ENCODE measurements at places on chromosomes 1 and 21. TPM values are rescaled to one million over a fixed set of nuclear protein-coding genes. Genes with fewer than 3 reads are reported as not detected.
A peak's percentile ranks its signal among the peaks of the same experiment; 100 is the strongest.

DNA sequence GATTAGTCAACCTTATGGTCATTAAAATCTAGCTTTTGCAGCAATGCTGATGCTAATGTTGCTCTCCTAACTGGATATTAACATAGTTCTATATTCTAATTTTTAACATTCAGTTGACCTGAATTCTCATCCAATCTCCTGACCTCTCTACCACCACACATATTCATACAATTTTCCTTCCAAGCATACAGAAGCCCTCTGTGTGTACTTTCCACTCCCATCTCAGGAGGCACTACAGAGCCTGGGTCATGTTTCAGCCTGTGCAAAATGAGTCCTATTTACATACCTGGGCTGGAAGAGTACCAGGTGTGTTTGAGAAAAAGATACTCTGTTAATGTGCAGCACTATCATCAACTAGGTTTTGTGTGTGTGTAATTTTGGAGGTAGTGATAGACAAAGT lies 486.3 kb downstream of the NEGR1 start:
- no peak for DNase-seq

GRCh38 chr1:240602189-240602588 lies 9.8 kb downstream of the GREM2 start:
- DNase-seq, result no peak

Gene ARMH1
- not detected for total RNA-seq

Gene FTCD
- total RNA-seq, result 1.0 TPM

DNA sequence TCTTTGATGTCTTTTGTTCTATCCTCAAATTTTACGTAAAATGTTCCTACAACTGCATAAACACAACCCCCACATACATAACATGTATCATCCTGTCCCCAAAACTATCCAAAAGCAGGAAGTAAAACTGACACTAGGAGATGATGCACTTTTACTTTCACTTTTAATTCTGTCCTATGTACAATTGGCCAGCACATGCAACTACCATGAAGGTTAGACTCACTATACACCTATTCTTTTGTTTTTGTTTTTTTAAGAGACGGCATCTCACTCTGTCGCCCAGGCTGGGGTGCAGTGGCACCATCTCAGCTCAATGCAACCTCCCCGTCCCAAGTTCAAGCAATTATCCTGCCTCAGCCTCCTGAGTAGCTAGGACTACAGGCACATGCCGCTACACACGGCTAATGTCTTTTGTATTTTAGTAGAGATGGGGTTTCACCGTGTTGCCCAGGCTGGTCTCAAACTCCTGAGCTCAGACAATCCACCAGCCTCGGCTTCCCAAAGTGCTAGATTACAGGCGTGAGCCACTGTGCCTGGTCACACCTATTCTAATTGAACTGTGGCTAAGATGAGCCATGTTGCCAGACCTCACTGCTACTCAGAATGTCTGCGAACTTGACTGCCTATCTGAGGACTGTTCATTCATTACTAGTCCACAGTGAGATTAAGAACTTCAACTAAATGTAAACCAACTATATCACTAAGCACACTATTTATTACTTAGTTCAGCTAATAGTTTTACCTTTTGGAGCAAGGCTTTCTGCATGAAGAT lies 48.0 kb downstream of the TOR3A start:
- DNase-seq, result no peak

- DNase-seq, result no peak
These were observed 105.3 kb upstream of the CLDN14 start for GRCh38 chr21:36584980-36585940.

DNA sequence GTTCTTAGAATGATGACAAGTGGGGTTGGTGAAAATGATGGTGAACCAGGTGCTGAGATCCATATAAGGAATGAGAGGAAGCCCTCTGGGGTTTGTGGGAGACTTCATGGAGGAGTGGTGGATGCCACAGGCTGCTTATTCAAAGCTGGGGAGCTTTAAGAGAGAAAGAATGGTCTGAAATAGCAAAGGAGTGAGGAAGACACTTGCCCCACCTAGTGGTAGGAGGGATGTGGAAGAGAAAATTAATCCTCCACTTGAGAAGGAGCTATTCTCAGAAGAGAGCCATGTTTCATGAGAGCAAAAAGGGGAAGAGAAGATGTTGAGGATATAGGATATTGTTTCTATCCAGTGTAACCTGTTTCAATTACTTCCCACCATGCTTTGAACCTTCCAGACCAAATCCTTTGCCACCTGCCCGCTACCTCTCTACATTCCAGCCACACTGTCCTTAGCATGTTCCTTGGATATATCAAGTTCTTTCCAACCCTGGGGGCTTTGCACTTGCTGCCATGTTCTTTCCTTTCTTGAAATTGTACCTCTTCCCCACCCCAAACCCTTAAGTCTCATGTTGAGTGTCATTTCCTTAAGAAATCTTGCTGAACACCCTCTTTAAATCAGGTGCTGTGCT lies 19.6 kb upstream of the ZNF648 start:
- DNase-seq, result peak; percentile 19

DNA sequence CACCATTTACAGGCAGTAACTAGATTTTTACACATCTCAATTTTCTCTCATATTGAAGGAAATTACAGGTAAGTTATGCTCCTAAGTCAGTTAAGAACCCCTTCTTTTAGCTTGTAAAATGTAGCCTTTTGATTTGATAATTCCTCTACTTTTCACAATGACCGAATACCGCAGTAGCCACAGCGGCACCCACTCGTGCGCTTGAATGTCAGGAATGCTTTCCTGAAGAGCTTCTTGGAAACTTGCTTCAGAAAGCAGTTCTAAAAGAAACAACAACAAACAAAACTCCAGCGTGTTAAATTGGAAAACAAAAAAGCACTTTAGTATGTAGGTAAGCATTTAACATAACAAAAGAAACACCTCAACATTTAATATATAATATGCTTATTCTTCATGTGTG lies 9.9 kb upstream of the DNTTIP2 start:
- no peak for DNase-seq

DNA sequence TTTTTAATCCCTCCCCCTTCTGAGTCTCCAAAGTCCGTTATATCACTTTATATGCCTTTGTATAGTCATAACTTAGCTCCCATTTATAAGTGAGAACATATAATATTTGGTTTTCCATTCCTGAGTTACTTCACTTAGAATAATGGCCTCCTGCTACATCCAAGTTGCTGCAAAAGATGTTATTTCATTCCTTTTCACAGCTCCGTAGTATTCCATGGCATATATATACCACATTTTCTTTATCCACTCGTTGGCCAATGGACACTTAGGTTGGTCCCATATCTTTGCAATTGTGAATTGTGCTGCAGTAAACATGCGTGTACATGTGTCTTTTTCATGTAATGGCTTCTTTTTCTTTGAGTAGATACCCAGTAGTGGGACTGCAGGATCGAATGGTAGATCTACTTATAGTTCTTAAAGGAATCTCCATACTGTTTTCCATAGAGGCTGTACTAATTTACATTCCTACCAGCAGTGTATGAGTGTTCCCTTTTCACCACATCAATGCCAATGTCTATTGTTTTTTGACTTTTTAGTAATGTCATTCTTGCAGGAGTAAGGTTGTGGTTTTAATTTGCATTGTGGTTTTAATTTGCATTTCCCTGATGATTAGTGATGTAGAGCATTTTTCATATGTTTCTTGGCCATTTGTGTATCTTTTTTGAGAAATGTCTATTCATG lies 12.3 kb downstream of the MAN1C1 start:
- DNase-seq, result no peak

Gene ZMYND12
- 1.9 TPM for total RNA-seq

- no peak for DNase-seq
These were observed 20.3 kb downstream of the TSPAN2 start for GRCh38 chr1:115068826-115069585.

- DNase-seq, result no peak
These were observed 280.7 kb upstream of the PLXNA2 start for GRCh38 chr1:208524925-208525324.

Gene SETSIP
- not detected for total RNA-seq

DNA sequence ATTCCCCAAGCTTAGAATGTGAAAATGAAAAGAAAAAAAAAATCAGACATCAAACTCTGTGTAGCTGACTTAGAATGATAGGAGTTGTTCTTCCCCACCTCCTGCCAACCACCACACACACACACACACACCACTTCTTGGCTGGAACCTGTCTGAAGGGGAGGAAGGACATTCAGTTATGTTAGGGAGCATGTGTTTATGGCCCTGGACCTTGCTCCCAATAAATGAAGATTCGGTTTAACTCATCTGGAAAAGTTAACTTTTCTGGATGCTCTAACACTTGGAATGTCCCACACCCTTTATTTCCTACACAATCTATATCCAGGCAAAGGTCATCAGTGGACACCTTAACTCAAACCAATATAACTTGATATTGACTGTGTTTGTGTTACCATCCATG lies 112.4 kb downstream of the DAB1 start:
- no peak for DNase-seq

All from heart right ventricle (tissue), 16 donors.